Frontal cortex (tissue), 4 donors: ENCODE measurements at places on chromosomes 16 and 17.

- DNase-seq: peak; percentile 78
Observed at GRCh38 chr17:7915611-7916384, at the start of gene RNF227. Gene RNF227 (minus strand): TSS chr17:7916289. CDS start chr17:7916195, 94 bp downstream.

DNA sequence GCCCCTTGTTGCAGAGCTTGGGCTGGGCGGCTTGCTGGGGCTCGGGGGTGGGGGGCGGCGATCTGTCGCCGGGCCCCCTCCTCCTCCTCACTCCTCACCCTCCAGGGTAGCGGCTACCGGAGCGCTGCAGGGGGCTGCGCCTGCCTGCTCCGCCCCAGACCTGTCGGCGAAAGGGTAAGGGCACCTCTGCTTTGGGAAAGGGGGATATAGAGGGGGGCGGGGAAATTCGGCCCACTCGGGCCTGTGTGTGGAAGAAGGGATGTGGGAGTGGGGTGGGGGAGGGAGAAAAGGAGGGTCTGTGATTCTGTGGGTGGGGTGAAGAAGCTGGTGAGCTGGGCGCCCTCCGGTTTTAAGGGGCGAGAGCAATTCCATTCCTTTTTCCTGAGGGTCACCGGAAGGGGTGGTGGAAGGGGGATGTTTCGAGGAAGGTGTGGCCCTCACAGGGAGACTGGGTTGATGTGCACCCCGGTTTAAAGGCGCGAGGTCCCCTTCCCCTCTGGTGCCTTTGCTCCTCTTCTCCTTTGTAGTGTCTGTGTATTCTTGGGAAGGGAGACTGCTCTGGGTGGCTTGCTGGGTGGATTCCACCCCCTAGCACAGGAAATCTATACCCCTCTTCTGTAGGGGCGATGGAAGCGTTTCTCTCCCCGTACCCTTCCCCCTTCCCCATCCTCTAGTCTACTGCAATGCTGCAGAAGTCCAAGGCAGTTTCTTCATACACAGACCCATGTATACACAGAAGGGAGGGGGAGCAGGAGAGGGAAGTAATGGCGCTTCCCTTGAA, 878 bp downstream of the TAOK1 start:
- DNase-seq: no peak

GRCh38 chr16:51312363-51313150, 161.5 kb upstream of the SALL1 start:
- no peak for DNase-seq

- DNase-seq: peak; percentile 80
Observed at GRCh38 chr17:38824899-38825761, at the start of gene CWC25. Gene CWC25 (minus strand): TSS chr17:38825321. CDS start chr17:38825183, 138 bp downstream.

DNA sequence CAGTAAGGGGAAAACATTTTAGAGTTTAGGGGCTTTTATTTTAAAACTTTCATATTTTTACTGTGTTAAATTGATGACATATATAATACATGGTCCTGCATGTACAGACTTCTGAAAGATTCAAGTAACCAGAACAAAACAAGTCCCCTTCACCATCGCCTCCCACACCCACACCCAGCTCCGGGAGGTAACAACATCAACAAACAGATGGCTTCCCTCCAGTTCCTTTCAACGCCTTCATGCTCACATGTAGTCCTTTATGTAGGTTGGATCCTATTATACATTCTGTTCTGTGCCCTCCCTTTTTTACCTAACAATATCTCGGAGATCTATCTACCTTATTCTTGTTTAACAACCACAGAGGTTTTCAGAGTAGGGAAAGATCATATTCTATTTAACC, 30.5 kb downstream of the GINS3 start:
- no peak for DNase-seq

GRCh38 chr16:53534206-53534605, 31.2 kb upstream of the AKTIP start:
- DNase-seq: no peak

- DNase-seq: no peak
Observed at GRCh38 chr17:3678095-3678820, 9.6 kb downstream of the EMC6 start.

- DNase-seq: no peak
Observed at GRCh38 chr16:84044118-84044488, 1.5 kb upstream of the SLC38A8 start.

DNA sequence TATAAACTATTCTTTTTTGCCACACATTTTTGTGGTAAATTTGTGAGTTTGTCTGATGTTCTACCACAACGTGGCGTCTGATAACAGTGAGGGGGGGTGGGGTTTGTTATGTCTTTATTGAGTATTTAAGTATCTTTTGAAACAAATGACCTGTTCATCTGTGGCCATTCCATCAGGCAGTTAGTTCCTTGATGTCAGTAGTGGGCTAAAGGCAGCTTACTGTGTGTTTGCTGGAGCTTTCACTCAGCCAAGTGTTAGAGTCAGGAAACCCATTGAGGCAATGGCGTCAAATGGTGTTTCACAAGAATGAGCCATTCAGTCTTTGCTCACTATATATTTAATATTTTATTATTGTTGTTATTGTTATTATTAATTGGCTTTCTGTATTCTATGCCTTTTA, 28.0 kb downstream of the NQO1 start:
- DNase-seq: no peak

GRCh38 chr17:39960524-39961041, 2.2 kb upstream of the GSDMA start:
- no peak for DNase-seq

GRCh38 chr16:17215306-17215705, 255.5 kb downstream of the XYLT1 start:
- DNase-seq: no peak

DNA sequence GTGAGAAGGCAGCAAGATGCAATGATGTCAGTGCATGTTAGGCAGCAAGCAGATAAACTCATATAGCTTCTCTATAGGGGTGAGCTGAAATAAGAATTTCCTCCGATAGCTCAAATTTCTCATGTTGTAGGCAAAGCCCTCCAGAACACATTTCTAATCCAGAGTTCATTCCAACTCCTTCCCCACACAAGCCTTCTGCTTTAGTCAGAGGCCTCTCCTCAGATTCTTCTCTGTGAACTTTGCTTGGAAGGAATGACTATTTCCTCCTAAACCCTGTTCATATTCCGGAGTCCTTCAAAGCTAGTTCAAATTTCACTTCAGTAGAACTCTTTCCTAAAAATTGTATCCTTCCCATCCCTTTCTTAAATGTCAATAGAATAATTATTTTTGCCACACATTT, 144.8 kb downstream of the KCNJ2 start:
- no peak for DNase-seq

GRCh38 chr16:11053916-11054460, 109.6 kb downstream of the CLEC16A start:
- DNase-seq: no peak

DNA sequence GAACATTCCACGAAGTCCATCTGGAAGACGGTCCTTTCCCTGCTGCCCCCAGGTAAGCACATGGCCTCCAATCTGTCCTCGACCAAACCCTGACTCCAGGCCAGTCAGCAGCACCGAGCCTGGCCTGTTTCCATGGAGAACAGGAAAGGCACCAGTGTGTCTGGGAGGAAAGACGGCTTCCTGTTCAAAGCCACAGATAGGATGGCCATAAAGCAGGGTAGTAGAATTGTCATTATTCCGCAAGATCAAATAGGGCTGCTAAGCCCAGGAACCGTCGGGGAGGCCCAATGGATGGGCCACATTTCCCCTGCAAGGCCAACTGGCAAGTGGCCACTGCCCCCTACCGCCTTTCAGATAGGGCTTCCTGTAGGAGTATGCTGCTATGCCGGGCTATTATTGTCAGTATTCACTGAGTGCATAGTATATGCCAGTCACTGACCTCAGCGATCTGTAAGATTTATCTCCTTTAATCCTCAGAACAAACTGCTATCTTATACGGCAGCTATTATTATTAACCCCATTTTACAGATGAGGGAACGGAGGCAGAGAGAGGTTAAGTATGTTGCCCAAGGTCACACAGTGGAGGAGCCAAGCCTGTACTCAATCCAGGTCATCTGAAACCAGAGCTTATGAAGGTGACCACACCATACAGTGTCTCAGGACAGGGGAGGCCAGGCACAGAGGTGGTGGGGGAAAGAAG, 23.0 kb upstream of the PLCG2 start:
- no peak for DNase-seq

GRCh38 chr17:50148226-50149090, 2.0 kb downstream of the PPP1R9B start:
- peak; percentile 75 for DNase-seq

GRCh38 chr17:42878924-42879595, 21.5 kb upstream of the G6PC1 start:
- no peak for DNase-seq

DNA sequence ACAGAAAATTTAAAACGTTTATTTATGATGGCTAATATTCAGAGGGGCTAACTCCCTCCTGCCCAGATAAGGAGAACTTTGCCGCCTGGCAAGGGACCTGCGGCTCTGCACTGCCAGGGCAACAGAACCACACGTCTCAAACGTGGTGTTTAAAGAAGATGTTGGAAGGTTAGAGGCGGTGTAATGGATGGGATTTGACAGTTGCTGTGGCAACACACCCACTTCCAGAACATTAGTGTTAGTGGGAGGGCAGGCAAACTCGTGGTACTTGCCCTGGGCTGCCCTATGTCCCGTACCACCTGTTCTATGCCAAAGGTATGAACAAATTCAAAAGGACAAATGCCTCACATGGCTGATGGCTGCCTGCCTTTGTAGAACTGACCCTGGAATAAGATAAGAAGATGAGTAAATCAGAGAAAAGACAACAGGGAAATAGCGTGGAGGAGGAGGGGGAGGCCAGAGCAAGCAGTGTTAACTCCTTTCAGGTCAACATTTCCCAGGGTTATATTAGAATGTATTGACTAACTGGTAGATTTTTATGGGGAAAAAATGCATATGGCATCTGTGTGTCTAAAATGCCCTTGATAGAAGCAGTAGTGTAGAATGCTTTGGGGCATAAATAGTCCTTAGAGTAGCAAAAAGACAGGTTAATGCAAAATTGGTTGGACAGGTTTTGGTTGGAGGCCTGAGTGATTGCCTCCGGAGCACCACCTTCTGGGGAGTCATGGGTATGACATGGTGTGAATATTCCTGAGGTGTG, 30.8 kb downstream of the HLF start:
- DNase-seq: peak; percentile 43

- DNase-seq: no peak
Observed at GRCh38 chr17:78257810-78258322, 26.4 kb downstream of the TMEM235 start.

DNA sequence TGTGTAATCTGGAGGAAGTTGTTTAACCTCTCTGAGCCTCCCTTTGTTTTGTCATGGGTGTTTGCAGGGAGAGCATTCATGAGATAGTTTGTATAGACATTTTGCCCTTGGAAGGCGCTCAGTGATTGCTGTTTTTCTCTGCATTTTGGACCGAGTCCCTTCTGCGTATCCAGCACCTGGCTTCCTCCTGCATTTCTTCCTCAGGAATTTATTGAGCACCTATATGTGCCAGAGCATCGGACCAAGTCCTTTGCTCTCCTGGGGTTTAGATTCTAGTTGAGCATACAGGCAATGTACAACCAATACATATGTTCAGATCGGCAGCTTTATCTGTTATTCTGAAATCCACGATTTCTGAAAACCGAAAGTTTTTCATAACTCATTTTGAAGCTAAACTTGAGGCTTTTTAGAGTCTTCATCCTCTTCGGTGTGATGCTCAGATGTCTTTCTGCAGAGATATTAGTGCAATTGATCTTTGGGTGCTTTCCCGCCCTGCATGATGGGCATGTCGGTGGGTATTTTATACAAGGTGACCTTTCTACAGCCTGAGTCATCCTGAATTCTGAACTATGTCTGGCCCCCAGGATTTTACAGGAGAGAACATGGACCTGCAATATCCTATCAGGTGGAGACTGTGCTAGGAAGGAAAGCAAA, 4.1 kb downstream of the IL4R start:
- DNase-seq: no peak

GRCh38 chr16:57834936-57835335, 32.6 kb upstream of the KIFC3 start:
- no peak for DNase-seq

DNA sequence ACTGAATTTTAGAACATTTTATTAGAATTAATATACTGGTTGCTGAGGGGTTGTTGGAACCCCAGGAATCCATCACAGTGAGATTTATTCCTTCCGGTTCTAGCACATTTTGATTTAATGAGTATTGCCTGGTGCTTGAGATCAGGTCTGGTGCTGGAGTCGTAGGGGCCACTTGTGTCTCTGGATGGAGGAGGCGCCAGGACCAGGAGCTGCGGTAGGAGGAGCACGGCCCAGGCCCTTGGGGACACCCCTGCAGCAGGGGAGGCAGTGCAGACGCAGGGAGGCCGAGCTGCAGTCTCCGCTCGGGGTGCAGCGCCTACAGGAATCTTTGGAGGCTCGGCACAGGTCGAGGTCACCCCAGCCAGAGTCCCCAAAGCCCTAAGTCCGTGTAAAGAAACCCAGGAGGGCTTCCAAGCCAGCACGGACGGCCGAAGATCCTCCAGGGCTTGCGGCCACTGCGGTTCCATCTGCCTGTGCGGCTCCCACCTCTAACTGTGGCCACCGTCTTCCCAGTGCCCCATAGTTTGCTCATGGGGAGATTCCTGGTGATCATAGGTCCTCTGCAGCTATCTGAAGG, 66.2 kb upstream of the CREBBP start:
- DNase-seq: no peak

DNA sequence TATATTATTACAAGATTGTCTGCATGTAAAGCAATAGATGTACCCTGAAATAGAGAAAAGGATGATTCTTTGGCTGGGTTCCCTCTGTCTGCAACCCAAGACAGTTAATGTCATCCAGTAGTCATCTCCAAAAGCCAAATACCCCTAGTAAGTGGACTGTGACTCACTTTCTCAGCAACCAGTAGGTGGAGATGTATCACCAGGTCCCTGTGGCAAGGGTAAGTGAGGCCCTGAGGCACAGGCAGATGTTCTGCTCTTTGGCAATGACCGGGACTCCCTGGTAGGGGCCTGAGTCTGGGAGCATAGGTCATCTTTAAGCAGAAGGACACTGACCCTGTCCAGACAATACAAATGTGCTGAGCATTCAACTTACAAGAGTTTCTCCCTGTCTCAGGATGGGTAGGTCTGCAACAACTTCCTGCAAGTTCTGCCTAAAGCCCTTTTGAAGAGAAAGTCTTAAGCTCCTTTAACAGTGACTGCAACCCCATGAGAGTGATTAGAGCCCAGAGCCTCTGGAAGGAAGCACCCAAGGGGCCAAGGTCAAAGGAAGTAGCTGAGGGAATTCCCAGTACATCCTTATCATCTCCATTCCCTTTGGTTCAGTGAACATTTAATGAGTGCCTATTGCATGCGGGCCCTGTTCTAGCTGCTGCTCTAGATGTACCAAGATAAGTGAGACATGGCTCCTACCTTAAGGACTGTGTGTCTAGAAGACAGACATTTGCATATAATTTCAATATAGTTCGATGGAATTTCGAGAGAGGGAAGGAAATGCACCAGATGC, 31.9 kb downstream of the PMP22 start:
- no peak for DNase-seq

GRCh38 chr16:77435272-77435820, 512 bp upstream of the ADAMTS18 start:
- no peak for DNase-seq

DNA sequence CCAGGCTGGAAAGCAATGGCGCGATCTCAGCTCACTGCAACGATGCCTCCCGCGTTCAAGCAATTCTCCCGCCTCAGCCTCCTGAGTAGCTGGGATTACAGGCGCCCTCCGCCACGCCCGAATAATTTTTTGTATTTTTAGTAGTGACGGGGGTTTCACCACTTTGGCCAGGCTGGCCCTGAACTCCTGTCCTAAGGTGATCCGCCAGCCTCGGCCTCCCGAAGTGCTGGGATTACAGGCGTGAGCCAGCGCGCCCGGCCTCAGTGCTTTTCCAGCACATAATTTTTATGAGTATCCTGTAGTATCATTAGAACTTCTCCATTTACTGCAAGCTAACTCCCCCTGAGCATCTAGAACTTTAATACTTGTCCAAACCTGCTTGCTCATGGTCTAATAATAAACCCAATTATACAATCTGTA, 1.8 kb downstream of the UBE2G1 start:
- DNase-seq: no peak
